Kidney capillary endothelial cell (primary cell): ENCODE measurements at places on chromosomes 11 and 22.

DNA sequence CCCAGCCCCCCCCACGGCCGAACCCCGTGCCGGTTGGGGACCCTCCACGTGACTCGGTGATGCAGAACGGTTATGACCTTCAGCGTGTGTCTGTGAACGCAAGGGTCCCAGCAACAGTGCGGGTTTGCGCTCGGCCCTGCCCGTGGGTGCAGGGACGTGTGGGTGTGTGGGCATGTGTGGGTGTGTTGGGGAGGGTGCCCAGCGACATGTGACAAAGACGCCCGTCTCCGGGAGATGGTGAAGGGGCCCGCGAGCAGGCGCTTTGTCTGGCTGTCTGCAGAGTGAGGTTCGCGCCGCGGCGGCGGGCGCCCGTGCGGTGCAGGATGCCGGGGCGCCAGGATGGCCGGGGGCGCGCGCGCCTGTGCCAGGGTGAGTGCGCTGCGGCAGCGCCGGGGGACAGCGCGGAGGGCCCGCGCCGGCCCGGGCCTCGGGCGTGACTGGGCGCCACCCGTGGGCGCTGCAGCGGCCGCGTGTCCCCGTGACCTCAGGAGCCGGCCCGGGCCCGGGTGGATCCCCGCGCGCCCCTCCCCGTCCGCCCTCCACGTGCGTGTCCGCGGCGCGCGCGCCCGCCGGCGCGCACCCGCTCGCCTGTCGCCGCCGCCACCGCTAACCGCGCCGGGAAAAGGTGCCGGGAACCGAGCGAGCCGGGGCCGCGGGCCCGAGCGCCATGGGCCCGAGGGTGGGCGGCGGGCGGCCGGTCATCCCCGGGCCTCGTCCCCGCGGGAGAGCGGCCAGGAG is at the start of gene LRFN4:
TSS of gene LRFN4 (plus strand) at position 569 of the 738 bp plus-strand sequence. CDS start 681 bp downstream, outside the sequence.
- peak; percentile 74 for DNase-seq

DNA sequence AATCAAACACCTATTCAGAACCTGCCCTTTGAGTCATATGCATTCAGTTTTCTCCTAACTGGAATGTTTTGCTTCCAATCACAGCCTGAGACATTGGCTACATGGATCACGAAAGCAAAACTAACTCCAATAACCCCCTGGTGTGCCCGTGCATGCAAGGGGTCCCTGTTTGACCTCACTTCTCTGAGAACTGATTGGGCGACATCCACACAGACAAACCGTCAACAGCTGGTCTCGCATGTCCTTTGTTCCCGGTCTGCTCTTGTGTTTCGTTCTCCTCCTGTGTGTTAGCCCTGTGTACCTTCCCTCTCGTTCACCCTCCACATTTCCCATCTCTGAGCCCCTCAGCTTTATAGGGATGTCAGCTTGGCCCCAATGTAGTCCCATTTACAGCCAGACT is 67.2 kb upstream of the TTC12 start:
- no peak for DNase-seq

GRCh38 chr11:68766786-68767185 is 15.5 kb upstream of the TESMIN start:
- no peak for DNase-seq

GRCh38 chr22:42768385-42769035 is 47.8 kb upstream of the A4GALT start:
- no peak for DNase-seq

- DNase-seq = peak; percentile 77
These were observed 54.6 kb downstream of the SPECC1L start for GRCh38 chr22:24325105-24325757.

DNA sequence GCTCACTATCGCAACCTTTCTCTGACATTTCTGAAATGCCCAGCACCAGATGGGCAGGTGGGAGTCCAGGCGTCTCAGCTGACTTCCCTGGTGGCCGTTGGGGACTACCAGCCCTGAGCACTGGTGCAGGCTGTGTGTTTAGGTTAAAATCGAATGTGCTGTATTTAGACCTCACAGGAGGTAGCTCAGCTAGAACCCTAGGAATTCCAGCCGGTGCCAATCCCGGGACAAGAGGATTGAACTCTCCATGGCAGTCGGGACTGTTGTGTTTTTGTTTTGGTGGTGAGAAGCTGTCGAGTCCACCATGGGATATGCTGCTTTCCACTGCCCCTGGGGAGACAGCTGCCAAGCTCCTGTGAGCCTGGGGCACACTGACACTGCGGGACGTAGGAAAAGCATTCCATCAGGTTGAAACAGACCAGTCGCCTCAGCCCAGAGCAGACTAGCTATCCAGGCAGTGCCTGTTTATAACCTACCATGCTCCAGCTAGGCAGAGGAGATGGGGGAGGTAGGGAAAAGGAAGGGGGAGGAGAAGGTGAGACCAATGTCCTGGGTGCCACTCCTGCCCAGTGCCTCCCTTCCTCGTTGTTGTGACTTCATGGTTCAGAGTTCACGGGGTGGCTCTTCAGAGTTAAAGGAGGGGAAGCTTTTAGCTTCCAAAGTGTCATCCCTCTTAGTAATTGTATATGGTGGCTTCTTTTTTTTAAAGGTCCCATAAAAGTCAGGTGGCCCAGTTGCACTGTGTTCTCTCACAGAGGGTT is 53.0 kb downstream of the MICAL2 start:
- no peak for DNase-seq

DNA sequence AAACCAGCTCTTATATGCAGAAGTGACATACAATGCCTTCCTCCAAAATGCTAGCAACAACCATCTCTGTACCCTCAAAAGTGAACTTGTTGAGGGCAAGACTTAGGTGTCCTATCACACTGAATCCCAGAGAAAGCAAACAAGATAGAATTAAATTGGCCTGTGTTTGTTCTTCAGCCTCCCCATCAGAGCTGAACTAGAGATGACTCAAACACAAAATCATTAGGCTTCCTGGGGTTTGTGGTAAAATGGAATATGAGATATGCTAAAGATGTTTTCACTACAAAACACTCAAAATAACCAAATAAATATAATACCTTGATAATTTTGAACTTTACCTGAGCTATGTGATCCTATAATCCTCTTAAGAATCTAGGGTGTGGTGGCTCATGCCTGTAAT is 31.6 kb downstream of the ZNF214 start:
- DNase-seq = no peak

DNA sequence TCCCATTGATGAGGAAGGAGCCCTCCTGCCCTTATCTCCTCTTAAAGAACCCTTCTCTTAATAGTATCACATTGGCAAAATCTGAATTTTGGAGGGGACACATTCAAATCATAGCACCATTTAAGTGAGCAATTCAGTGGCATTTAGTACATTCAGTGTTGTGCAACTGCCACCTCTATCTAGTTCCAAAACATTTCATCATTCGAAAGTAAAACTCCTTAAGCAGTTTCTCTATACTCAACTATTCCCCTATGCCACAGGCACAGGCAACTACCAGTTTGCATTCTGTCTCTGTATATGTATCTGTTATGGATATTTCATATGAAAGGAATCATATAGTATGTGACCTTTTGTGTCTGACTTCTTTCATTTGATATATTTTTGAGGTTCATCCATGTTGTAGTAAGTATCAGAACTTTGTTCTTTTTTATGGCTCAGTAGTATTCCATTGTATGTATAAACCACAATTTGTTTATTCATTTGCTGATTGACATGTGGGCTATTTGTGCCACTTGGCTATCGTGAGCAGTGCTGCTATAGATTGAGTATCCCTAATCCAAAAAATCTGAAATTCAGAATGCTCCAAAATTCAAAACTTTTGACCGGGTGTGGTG is 22.9 kb downstream of the FAR1 start:
- no peak for DNase-seq

GRCh38 chr11:92340839-92341238 is 116.2 kb downstream of the FAT3 start:
- DNase-seq = no peak

DNA sequence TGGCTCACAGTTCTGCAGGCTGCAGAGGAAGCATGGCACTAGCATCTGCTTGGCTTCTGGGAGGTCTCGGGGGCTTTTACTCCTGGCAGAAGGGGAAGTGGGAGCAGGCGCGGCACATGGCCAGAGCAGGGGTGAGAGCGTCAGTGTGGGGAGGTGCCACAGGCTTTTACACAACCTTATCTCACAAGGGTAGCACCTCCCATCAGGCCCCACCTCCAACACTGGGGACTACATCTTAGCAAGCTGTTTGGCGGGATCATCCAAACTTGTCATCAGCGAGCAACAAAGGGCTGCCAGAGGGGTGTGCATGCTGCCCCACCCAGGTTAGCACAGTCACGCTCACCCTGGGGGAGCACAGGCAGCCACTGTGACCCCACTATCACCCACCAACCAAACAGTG is 18.9 kb upstream of the YPEL1 start:
- DNase-seq = no peak

DNA sequence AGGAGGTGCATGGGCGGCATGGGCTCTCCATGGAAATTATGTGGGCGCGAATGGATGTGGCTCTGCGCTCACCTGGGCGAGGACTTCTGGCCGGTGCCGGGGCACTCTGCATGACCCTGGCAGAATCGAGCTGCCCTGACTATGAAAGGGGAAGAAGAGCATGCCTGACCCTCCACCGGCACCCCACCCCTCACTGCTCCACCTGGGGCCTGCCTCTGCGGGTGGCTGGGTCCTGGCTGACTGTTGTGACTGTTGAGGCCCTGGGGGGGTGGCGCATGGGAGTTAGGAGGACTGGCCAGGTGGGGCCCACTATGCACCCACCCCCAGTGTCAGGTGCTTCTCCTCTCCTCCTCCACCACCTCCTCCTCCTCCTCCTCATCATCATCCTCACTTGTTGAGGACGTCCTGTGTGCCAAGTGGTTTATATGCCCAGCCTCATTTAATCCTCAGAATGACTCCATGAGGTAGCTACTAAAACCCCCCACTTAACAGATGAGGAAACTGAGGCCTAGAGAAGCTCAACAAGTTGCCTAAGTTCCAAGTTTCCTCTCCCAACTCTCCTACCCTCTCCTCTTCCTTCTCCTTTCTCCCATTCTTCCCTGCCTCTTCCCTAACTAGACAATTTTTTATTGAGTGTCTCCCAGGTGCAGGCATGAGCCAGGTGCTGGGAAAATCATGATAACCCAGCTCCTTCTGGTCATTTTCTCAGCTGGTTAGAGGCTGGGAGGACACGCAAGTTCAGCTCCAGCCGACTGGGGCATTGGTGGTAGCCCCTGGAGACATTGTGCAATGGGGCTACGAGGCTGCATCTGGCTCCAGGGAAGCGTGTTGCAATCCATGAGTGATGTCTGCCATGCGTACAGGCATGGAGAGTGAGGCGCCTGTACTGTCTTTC is 2.3 kb downstream of the MYEOV start:
- DNase-seq = no peak

GRCh38 chr11:109822436-109823102 is 270.6 kb upstream of the ZC3H12C start:
- no peak for DNase-seq

GRCh38 chr22:26398741-26399153 is 30.3 kb upstream of the ASPHD2 start:
- DNase-seq = peak; percentile 62

DNA sequence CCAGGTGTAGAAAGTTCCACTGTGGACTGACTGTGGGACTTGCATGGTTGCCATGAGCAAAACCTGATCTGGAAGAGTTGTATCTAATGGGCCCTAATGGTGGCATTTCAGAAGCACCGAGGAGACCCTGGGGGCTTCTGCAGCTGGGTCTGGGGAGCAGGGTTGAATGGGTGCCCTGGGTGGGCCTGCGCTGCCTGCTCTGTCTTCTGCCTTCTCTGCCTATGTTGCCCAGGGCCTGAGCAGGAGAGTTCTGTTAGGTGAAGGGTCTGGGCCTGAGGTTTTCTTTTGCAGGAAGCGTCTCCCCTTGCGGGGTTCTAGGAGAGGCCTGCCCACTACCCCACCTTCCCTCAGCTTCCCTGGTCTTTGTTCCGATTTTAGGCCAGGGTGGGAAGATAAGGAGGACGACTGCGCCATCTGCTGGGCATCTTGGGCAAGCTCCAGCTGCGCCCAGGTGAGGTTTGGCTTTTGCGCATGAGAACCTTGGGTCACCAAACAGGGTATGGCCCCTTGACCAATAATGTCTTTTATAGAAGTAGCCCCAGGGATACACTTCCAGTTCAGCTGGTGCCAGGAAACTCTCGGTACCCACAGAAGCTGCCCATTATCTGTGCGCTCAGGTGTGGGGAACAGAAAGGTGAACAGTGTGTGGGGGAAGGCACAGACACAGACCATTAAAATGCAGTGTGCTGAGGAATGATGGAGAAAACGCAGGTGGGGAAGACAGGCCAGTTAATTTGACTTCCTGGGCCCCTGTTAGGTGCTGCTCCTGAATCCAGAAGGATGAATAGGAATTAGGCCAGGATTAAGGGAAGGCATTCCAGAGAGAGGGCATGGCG is 23.2 kb downstream of the COMMD9 start:
- peak; percentile 29 for DNase-seq

- DNase-seq = no peak
These were observed 31.2 kb downstream of the IL18 start for GRCh38 chr11:112132737-112133136.
